Activated CD4-positive, alpha-beta T cell treated with anti-CD3 and anti-CD28 coated beads, Interleukin-2, amount 50 U/mL, for 4 hours (primary cell): ENCODE measurements at places on chromosomes 7 and 10.

DNA sequence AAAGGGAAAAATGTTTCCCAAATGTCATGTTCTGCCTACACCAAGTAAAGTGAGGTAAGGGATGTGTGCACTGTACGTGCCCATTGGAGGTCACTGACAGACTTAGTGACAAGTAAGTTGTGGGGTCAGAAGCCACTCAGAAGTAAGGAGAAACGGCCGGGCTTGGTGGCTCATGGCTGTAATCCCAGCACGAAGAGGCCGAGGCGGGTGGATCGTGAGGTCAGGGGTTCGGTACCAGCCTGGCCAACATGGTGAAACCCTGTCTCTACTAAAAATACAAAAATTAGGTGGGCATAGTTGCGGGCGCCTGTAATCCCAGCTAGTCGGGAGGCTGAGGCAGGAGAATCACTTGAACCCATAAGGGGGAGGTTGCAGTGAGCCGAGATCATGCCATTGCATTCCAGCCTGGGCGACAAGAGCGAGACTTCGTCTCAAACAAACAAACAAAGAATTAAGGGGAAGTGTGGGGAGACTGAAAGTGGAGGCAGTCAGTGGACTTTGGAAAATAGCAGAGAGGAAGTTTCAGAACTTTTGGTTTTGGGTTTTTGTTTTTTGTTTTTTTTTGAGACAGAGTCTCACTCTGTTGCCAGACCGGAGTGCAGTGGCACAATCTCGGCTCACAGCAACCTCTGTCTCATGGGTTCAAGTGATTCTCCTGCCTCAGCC, 114.8 kb downstream of the WDFY4 start:
- no peak for DNase-seq

DNA sequence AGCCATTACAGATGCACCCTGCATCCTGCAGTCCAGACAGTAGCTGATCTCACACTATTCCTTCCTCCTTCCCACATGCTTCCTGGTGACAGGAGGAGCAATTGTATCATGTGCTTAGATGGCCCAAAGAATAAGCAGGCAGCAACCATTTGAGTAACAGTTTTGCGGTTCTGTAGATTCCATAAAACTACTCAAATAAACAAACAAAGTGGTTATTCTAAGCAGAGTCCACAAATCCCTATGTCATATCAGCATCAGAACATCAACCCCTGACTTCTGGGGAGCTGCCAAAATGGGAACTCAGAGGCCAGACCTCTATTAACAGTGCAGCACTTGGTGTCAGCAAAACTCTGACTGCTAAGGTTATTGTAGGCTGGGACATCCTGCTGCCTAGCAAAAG, 226.0 kb downstream of the SORCS1 start:
- DNase-seq, result no peak

- DNase-seq, result no peak
These were observed 65.7 kb downstream of the SND1 start for GRCh38 chr7:127717502-127718339.

DNA sequence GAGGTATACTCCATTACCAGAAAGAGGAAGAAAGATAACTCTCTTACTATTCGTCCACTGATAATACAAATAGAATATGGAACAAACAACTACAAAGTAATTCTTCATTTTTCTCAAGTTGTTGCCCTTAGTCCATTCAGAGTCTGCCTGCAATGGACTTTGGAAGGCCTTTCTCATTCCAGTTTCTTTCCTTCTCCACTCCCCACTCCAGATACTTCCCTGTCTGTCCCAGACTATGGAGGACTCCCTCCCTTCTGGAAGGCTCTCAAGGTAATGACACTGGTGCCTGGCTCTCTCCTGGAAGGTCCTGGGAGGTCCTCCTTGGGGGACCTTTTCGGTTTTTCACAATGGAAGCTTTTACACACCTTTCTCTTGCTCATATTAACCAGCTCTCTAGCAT, 167.8 kb downstream of the SDHAF3 start:
- no peak for DNase-seq

- DNase-seq, result no peak
These were observed 23.9 kb upstream of the CYCS start for GRCh38 chr7:25148772-25149575.

GRCh38 chr7:64890761-64891362, 12.2 kb upstream of the ZNF273 start:
- DNase-seq, result no peak

DNA sequence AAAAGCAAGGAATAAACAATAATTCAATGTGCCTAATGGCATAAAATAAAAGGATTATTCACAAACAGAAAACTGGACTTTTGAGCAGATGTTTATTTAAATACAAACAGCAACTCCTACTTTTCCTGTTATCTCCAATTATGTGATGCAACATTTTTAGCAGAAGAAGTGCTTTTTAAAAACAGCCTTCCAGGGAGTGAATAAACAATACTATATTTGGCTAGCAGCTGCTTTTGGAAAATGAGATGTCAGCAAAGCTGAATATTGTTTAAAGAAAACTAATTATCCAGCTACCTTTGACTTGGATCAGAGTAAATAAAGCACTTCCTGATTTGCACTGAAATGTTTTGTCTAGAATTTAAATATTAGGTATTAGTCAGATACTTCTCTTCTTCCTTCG, 23.2 kb downstream of the CDK1 start:
- DNase-seq, result no peak

DNA sequence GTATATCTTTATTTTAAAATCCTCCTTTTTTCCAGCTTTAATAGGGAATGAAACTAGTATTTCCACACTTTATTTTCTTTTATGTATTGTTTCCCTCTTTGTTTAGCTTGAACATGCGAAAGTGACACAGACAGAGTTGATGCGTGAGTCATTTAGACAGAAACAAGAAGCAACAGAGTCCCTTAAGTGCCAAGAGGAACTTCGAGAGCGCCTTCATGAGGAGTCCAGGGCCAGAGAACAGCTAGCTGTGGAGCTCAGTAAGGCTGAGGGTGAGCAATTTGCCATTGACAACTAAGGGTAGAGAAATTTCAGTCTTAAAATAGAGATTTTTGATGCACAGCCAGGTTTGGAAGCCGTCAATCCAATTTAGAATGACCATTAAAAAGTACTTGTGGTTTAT, 73.1 kb downstream of the CYP51A1 start:
- no peak for DNase-seq
